ENCODE measurements at places on chromosomes 3 and 15.

DNA sequence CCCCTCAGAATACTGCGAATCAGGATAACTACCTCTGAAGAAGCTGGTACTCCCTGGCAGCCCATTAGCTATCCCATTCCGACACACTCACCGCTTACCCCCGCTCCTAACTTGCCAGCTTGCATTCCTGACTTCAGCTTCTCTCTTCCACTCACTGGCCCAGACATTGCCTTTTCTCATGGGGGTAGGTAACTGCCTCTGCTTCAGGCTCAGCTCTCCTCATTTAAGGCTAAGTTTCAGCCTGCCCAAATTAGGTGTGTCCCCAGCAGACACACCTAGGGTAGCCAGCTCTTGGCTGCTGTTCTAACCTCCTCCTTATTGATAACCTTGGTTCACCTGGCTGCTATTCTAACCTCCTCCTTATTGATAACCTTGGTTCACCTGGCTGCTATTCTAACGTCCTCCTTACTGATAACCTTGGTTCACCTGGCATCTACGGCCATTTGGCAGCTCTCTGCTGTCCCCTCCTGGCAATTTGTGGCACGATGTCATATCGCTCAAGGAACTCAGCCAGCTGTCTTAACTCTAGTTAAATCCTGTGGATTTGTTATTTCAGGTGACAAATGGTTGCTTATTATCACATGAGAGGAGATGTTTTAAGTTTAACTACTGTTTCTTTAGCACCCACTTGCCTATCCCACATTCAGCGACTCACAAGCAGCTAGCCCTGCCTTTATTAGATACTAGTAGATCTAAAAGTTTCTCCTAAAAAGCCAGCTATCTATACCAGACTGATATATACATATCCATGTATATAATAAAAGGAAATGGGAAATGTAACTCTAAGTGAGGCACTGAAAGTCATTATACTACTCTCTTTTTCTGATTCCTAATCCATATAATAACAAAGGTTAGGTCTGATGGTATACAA is 106.5 kb upstream of the ACP3 start:
- peak; percentile 4 for DNase-seq

GRCh38 chr3:102476198-102476597 is 41.4 kb downstream of the ZPLD1 start:
- no peak for DNase-seq

GRCh38 chr15:66080717-66081398 is 172.7 kb downstream of the MEGF11 start:
- no peak for DNase-seq

- DNase-seq: no peak
Observed at GRCh38 chr15:73800662-73801345, 47.7 kb upstream of the INSYN1 start.

GRCh38 chr3:29870136-29870535 is 589.3 kb downstream of the RBMS3 start:
- DNase-seq: no peak
